ENCODE measurements at places on chromosomes 11 and 22.

GRCh38 chr11:64206457-64207255, at the start of gene FERMT3:
TSS of gene FERMT3 (plus strand) at chr11:64206721. CDS start at chr11:64207365, 644 bp downstream.
- DNase-seq, result no peak

GRCh38 chr11:61747192-61747966, 5.1 kb upstream of the MYRF start:
- DNase-seq, result no peak

DNA sequence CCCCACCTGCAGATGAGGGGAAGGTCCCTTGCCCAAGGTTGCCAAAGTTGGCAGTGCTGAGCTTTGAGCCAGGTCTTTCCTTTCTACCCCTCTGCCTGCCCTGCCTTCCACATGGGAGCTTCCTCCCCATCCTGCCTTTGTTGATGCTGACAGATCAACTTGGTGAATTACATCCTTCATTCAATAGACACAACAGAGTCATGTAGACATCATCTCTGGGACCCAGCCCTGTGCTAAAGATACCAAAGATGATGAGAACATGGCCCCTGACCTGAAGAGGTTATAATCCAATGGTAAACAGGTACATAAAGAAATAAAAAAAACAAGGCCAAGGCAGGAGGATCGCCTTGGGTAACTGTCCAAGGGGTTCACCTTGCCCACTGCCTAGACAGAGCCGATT, 42.4 kb upstream of the MAPK1 start:
- DNase-seq, result no peak

DNA sequence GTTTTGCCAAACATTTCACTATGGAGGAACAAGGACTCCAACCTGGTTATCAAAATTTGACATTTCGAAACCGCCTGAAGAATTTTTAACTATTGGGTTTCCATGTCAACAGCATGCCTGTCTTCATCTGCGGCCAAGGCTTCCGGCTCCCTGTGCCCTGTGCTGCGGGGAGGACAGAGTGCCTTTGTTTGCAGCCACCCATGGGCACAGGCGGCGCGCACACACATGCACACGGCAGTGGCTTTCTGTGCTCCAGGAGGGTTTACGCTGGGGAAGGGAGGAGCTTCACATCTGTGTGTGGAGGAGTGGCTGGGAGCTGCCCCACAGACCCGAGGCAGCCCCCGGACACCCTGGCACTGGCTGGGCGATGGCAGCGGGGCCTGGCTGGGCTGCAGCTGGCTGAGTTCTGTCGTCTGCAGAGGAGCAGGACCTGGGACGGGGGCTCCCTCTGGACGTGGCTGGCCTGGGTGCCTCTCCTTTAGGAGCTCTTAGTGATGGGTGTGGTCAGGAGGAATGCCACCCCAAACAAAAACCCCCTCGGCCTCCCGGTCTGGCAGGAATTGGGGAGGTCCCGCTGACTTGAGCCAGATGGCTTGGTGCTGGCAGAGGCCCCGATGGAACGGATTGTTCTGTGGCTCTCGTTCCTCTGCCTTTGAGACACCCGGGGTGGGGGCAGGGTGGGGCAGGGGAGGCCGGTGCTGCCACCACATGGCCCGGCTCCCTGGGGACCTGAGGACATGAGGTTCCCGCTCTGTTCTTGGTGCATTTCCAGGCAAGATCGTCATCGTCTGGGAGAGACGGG, 1290.9 kb downstream of the BRD1 start:
- peak; percentile 1 for DNase-seq

DNA sequence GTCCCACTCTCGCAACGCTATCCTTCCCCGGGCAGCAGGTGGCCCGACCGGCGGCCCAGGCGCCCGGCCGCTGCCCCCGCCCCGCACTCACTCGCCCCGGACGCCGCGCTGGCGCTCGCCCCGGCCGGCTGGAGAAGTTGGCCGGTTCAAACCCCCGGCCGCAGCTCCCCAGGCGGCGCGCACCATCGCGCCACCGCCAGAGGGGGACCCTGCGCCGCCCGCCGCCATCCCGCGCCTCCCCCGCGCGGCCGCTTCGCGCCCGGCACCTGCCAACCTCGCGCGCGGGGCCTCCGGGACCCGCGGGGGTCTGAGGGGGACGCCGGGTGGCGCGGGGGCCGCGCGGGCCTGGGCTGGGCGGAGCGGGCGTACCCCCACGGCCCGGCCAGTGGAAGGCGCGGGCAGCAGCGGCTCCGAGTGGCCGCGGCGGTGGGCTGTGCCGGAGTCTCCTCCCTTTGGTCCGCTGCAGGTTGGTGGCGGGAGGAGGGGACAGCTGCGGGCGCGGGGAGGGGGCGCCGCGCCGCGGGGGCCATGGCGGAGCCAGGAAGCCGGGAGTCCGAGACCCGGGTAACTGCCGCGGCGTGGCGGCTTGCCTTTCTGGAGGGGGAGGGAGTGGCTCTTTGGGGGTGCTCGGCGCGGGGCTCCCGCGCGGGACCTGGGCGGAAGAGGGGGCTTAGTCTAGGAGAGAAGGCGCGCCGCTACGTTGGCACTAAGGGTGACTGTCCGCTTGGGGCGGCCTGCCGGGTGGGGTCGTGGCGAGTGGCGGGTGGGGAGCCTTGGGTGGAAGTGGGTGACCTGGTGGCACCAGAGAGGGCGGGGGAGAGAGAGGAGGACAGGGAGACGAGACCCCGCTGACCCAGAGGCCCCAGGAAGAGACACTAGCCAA, at the start of the genes MPST and TST:
MPST (plus strand) TSS at position 434 of the 883 bp plus-strand sequence; CDS start at position 529, 95 bp downstream.
TST (minus strand) TSS at position 139 of the 883 bp plus-strand sequence. CDS start 715 bp downstream, outside the sequence.
- DNase-seq, result no peak

DNA sequence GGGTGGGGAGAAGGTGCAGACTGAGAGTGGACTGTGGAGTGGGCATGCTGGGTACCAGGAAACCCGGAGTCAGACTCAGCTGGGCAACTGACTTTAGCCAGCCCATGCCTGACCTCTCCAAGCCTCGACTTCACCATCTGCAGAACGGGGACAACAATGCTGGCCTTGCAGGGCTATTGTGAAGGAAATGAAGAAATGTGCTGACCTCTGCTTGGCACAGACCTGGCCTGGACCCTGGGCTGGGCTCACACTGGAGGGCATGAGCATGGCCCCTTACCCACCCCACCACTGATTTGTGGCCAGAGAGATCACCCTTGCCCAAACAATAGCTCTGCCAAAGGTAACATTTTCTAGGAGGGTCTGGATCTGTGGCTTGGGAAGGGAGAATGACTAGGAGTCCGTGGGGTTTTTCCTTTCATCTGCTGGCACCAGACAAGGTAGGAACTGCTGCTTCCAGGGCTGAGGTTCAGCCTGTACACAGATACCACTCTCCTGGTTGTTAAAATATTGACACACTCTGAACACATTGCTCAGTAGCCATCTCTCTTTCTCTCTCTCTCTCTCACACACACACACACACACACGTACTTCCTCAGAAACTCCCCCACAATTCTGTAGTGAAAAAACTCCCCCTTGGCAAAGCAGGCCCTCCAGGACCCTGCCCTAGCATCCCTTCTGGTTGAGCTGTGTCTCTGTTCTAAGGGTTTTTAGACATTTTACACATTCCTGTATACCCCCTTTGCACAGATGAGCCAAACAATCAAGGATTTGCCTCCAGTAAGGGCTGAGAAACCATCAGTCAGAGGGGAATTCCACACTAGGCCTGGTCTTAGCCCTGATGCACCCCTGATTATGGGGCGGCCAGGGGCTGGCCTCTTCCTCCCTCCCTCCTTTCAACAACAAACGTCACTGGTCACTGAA, 1.0 kb downstream of the MOGAT2 start:
- DNase-seq, result no peak

- DNase-seq, result no peak
Observed at GRCh38 chr22:43566561-43567332, 154.9 kb downstream of the MPPED1 start.

- no peak for DNase-seq
Observed at GRCh38 chr11:111796696-111797095, 30.5 kb upstream of the PPP2R1B start.

DNA sequence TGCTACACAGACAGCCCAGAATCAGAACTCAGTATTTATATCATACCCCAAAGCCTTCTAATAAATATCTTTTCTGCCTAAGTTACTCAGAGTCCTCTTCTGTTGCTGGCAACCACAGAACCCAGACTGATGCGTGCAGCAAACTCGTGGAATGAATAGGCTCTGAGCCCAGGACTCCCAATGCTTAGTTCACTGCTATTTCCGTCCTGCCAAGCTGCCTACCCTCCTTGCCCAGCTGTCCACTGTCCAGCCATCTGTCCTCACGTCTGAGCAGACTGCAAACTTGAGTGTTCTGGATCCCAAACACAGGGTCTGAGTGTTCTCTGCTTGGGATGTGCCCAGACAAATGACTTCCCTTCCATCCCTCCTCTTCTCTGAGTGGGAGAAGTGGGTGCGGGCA, 19.4 kb downstream of the PTPN5 start:
- no peak for DNase-seq

DNA sequence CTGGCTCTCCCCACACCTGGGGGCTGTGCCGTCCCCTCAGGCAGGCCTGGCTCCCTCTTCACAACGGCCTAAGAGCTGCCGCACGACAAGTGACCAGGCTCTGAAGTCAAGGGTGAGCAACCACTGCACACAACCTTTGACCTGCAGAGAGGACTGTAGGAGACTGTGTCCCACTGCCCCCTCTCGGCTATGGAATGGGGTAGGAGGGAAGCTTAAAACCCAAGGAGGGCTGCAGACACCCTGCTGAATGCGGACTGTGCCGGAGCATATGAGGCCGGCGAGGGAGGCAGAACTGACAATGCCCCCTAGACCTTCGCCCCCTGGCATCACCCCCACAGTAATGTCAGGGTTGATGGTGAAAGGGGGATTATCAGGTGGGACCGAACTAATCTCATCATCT, 311.9 kb downstream of the CTTN start:
- DNase-seq, result no peak

GRCh38 chr22:49797706-49798105, 30.0 kb downstream of the BRD1 start:
- no peak for DNase-seq

DNA sequence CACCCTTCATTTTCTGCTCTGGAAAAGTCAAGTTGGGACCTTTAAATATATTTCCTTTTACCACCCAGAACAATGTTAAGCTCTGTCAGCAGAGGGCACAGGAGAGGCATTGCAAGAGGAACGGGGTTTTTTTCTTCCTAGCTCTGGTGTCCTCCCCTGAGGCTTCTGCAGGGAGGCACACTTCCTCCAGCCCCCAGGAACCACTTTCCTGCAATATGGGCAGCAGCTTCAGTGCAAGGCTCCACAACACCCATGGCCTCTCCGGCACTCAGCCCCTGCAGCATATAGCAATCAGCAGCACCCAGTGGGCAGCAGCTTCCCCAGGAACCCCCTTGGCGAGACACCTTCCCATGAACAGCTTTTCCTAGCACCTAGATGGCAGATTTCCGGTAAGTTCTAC, 101.4 kb downstream of the SYT9 start:
- no peak for DNase-seq

DNA sequence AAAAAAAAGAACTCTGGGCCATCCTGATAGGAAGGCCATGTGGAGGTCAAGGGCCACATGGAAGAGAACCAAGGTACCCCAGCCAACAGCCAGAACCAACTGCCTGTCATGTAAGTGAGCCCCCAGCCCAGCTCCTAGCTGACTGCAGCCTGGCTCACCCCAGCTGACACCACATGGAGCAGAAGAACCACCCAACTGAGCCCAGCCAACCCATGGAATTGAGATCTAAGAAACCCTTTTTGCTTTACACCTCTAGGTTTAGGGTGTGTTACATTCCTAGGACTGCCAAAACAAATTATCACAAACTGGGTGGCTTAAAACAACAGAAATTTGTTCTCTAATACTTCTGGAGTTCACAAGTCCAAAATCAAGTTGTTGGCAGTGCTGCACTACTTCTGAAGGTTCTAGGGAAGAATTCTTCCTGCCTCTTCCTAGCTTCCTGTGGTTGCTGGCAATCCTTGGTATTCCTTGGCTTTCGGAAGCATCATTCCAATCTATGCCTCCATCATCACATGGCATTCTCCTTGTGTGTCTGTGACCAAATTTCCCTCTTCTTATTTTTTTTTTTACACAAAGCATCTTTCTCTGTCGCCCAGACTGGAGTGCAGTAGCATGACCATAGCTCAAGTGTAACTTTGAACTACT, 4.4 kb downstream of the C11orf86 start:
- peak; percentile 67 for DNase-seq

DNA sequence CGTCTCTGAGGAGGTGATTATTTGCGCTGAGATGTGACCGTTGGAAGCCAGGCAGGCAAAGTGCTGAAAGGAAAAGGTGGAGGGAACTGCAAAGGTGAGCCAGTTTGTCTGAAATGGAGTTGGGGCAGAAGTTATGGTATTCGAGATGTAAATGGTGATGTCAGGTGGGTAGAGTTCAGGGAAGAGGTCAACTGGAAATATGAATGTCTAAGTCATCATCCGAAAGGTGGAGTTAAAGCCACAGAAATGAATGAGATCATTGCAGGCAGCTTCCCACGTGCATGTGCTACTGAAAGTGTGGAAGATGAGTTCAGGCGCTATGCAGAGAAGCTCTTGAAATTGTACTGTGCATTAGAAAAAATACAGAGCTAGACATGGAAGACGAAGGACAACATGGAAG, 2.2 kb upstream of the BPIFC start:
- DNase-seq, result no peak

GRCh38 chr11:2902784-2903671, 17.5 kb upstream of the CDKN1C start:
- DNase-seq, result no peak

GRCh38 chr11:117915672-117916235, 13.4 kb downstream of the TMPRSS13 start:
- no peak for DNase-seq

DNA sequence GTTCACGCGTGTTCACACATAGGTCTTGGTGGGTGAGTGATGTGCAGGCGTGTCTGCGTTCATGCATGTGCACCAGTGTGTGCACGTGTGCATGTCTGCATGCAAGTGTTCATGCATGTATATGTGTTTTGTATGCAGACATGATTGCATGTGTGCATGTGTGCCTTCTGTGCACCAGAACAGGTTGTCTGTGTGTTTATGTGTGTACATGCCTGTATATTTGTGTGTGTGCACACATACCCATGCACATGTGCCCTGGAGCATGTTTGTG, 4.9 kb downstream of the ZDHHC8 start:
- DNase-seq, result no peak

DNA sequence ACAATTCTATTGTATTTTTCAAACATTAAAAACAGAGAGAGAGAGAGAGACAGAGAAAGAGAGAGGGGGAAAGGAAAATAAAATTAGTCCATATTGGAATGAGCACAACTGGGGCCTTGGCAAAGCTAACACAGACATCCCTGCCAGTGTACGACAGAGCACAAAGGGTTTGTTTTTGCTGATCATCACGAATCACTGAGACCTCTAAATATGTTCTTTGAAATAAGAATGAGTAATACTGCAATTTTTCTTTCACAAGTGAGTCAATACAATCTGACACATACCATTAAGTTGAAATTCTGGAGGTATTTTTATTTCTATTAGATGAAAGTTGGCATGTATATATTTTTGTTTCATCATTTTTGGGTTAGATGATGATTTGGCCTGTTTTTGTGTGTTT, 27.0 kb upstream of the LRRC4C start:
- DNase-seq, result no peak

DNA sequence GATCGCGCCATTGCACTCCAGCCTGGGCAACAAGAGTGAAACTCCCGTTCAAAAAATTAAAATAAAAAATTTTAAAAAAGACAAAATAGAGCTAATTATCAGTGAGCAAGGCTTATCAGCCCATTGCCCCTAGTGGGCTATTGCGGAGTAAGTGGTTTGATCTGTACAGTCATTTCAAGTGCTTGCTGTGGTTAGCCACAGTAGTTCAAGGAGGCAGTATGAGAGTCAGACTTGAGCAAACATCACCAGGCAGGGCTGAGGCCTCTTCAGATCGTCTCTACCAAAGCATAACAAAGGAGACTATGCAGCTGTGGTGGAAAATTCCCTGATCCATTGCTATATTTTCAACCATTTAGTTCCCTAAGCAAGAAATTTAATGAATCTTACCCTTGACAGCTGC, 4.3 kb upstream of the SBF2 start:
- no peak for DNase-seq
